ENCODE measurements at places on chromosomes 7 and 10.

- DNase-seq = no peak
Measured at GRCh38 chr10:106312087-106312486, 852.4 kb downstream of the SORCS1 start.

DNA sequence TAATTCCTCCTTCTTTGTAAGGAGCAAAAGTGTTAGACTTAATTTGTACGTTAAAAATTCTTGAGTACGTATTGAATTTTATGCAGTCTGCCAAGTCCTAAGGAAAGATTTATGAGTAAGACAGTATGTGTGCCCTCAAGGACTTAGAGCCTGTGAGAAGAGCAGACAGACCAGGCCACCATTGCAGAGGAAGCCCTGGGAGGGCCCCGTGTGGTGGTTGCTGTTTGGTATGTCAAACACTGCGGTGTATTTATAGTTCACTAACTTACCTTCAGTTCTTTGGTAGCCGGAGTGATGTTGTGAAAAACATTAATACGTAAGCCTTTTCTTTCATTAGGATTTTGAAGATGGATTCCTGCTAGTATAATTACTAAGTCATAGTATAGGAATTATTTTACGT is 82.9 kb downstream of the GALNT11 start:
- no peak for DNase-seq

DNA sequence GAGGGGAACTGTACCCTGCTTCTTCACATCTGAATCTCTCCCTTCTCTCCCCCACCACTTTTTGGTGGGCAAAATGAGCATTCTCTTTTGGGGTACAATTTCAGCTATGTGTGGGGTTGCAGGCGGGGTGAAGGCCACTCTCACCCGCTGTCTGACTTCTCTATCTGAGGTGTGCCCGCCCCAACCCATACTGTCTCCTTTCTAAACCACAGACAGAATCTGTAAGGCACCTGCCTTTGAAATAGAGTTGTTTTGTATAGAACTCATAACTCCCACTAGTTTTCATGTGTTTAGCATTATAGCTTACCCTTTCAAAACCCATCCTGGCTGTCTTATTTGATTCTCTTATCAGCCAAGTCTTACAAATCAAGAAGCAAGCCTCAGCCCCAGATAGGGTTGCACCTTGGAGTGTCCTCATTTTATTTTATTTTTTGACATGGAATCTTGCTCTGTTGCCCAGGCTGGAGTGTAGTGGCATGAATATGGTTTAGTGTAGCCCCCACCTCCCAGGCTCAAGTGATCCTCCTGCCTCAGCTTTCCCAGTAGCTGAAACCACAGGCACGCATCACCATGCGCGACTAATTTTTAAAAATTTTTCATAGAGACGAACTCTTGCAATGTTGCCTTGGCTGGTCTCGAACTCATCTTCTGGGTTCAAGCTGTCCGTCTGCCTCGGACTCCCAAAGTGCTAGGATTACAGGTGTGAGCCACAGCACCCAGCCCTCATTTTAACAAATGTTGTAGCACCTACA is 11.9 kb downstream of the TSPAN14 start:
- no peak for DNase-seq

DNA sequence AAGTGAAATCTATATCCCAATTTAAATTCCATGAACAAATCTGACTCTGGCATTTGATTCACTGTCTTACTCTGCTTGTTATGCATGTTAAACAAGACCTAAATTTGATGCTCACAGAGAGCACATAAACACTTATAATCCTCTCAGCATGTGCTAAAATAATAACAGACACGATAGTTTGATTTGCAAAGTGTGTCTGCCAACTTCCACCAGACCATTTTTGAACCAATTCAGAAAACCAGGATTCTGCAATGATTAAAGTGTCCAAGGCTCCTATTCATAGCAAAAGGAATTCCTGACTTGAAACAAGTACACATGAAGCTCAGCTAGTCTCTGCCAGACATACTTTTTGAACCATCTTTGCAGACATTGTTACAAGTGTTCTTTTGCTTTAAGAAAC is 11.2 kb downstream of the RBM20 start:
- no peak for DNase-seq

- DNase-seq = no peak
Measured at GRCh38 chr10:118458957-118459641, 117.0 kb upstream of the FAM204A start.

DNA sequence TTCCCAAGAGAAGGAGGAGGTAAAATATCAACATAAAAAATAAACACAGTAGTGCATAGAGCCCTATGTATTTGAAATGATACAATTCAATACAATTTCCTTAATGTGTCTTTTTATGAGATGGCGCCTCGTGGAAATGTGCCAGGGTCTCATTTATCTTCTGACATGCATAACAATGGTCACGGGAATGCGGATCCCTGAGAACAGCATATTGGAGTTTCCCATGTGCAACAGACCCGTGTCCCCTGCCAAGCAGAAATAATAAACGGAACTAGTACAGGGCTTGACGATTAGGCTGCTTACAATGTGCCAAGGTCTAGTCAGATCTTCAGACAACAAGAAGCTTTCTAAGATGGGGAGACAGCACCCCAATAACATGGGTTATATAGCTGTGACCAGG is 217.9 kb downstream of the ARHGAP21 start:
- DNase-seq = no peak

DNA sequence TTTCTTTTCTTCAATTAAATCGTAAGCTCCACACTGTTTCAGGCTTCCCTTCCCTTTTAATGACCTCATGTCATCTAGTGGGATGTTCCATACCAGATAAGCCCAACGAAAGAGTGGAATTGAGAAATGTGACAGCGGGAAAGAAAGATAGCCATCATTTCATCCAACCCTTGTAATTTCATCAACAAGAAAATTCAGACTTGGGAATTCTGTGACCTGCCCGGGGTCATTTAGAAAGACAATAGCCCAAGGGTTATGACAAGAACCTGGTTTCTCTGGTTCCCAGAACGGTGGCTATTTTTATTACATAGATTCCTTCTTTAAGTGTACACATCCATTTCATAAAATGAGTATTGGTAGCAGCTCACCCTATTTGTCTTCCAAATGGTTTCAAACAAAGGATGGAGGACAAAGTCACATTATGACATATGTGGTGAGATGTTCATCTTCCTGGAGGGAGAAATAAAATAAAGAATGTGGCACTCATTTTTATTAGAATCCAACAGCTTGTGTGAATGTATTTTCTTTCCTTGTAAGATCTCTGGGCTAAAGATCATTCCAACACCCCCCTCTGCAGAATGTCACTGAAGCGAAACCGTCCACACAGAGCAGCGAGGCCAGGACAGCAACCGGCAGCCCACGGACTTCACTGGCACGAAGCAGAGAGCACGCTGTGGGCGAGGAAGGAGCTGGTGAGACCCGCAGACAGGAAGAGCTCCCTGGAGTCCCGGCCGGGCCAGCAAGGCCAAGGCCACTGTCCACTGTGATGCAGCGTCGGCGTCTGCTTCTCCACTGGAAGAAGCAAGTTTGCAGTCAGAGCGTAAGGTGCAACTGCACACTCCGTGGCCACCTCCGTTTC is 199.9 kb downstream of the KLF6 start:
- DNase-seq = no peak

DNA sequence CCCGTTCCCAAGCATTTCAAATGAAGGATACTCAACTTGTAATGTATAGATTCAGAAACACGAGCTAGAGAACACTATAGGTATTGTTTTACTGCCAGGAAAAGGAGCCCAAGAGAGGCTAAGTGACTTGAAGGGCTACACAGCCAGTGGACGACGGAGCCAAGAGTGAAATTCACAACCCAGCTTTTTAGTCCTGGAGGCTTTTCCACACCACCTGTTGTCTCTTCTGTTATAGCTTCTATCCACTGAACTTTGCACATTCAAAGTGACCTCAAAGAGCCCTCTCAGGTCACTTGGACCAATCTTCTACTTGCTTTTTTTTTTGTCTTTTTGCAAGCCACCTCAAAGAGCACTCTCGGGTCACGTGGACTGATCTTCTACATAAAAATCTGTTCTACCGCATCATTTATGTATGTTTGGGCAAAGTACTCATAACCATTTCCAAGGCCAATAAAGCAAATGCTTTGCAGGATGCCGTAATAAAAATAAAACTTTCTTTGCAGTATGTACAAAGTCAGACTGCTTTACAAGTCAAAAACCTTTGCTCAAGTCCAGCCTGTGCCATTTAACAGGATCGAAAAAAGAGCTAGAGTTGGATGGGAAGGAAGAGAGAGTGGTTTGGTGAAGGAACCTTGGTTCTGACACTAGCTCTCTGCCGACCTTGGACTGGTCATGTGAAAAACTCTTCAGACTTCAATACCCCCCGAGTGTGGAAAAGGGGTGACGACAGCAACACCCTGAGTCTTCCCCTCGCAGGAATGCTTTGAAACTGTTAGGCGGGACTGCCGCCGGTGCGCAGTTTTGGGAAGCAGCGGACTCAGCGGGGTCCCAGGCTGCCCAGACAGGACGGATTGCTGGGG is 821 bp downstream of the SLC35B4 start:
- peak; percentile 21 for DNase-seq

GRCh38 chr7:144022169-144022568 is 22.0 kb downstream of the OR6B1 start:
- DNase-seq = no peak

GRCh38 chr7:116177009-116177408 is 33.3 kb upstream of the TES start:
- no peak for DNase-seq

- DNase-seq = no peak
Measured at GRCh38 chr10:111116211-111116610, 39.4 kb downstream of the ADRA2A start.

- no peak for DNase-seq
Measured at GRCh38 chr7:92730808-92731207, 105.6 kb downstream of the CDK6 start.

- no peak for DNase-seq
Measured at GRCh38 chr7:94043299-94043698, 39.1 kb upstream of the BET1 start.

DNA sequence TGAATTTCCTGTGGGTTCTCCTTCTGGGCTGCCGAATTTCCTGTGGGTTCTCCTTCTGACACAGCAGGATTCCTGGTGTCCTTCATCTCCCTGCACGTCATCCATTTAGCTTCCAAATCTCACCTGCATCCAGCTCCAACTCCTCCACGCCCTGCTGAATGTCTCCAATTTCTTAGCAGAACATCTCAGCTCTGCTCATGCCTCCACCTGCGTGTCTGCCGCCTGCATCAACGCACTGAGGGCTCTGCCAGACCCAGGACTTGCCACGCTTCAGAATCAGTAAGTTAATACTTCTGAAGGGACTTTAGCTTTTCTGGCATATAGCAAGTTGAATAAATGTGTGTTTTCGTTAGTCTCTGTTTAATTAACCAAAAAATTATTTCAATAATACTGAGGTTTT is 31.1 kb upstream of the VIPR2 start:
- DNase-seq = no peak

DNA sequence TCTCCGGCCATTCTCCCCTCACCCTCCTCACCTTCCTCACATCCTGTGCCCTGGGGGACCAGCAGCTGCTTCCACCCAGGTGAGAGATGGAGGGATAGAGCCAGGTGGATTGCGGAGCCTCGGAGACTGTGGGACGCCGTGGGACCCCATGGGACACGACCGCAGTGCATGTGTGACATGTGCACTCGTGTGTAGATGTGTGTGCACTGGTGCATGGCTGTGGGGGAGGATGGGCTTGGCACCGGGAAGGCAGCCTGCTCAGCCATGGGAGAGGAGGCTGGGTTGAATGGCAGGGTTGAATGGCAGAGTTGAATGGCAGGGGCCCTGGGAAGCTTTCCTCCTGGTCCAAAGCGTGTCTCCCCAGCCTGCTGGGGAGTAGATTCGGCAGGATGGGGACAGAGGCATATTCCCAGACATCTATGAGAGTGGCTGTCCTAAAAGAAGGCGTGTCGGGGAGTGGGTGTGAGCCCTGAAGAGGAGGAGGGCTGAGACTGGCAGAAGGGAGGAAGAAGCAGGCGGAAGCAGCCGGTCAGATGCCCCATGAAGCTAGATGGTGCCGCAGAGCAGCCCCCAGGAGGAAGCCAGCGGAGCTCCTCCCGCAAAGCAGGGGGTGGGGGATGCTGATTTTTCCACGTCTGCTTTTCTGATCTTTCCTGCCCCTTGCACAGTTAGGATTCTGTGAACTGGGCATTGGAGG is 815 bp downstream of the GIMAP8 start:
- DNase-seq = no peak

DNA sequence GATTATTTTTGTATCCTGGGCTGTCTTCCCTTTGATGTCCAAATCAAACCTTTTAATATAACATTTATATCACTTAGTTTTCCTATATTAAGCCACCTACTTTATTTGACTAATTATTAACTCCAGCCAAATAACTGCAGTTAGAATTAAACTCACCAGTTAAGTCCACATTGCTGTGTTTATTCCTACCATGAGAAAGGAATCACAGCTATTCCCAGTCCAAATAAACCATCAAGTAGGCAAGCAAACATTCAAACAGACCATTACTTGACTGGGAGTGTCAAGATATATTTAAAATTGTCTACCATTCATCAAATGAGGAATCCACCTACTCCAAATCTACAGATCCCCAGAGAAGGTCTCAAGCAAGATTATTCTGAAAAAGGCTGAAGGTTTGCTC is 22.4 kb downstream of the PDE1C start:
- DNase-seq = no peak

- no peak for DNase-seq
Measured at GRCh38 chr10:32197423-32197822, 141.2 kb upstream of the KIF5B start.

GRCh38 chr7:55568613-55569268 is 3.6 kb downstream of the VOPP1 start:
- DNase-seq = no peak

DNA sequence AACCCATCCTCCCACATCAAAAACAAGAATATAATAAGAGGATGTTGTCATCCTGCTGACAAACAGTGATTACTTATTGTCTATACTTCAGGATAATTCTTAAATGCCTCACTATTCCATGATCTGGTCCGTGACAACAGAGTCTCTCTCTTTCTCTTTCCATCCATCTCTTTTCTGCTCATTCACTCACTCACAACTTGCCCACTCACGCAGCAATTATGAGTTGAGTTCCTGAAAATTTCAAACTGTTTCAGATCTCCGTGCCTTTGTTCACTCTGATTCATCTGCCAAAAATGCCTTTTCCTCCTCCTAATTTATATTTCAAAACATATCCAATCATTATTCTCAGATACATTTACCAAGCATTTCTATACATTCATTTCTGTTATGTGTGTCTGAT is 1.4 kb downstream of the OR6B1 start:
- DNase-seq = no peak

GRCh38 chr10:119976421-119976820 is 83.9 kb downstream of the SEC23IP start:
- no peak for DNase-seq
